ENCODE measurements at places on chromosomes 7 and 10.

GRCh38 chr10:84089162-84089561 lies 50.1 kb upstream of the GHITM start:
- DNase-seq, result no peak

DNA sequence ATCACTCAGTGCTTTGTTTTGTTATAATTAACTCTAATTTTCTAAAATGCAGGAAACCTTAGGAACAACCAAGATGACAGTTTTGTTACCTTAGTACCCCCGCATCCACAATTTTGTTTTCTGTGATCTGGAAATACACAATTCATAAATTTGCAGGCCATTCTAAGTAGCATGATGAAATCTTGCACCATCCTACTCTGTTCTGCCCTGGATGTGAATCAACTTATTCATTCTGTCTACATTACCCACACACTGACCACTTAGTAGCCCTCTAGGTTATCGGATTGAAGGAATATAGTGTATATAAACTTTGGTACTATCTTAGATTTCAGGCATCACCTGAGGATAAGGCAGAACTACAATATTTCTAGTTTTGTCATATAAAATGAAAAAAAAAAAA lies 155.9 kb downstream of the CTTNBP2 start:
- no peak for DNase-seq

GRCh38 chr10:5036511-5036910 lies 32.9 kb upstream of the AKR1C2 start:
- DNase-seq, result no peak

DNA sequence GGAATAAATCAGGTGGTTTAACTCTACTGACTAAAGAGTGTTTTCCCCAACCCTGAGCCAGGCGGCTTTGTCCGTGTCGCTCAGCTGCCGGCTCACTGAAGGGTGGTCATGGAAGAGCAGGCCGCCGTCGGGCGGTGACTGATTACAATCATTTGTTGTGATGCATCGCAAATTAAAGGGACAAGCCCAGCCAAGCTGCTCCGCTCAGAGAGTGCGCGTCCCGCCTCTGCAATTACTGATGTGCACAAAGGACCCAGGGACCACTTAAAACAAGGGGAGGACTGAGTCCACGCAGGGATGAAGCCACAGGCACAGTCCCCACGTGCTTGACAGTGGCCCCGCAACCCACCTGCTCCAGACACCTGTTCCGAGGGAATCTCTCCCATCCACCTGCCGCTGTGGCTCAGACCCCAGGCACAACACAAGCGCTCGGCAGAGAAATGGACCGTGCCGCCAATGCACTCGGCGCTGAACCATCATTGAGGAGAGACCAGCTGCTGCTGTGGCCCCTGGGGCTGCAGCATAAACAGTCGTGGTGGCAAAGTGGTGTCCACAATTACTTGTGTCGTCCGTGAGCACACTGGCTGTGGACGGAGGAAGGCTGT lies 526.5 kb downstream of the PTPRN2 start:
- DNase-seq, result no peak

DNA sequence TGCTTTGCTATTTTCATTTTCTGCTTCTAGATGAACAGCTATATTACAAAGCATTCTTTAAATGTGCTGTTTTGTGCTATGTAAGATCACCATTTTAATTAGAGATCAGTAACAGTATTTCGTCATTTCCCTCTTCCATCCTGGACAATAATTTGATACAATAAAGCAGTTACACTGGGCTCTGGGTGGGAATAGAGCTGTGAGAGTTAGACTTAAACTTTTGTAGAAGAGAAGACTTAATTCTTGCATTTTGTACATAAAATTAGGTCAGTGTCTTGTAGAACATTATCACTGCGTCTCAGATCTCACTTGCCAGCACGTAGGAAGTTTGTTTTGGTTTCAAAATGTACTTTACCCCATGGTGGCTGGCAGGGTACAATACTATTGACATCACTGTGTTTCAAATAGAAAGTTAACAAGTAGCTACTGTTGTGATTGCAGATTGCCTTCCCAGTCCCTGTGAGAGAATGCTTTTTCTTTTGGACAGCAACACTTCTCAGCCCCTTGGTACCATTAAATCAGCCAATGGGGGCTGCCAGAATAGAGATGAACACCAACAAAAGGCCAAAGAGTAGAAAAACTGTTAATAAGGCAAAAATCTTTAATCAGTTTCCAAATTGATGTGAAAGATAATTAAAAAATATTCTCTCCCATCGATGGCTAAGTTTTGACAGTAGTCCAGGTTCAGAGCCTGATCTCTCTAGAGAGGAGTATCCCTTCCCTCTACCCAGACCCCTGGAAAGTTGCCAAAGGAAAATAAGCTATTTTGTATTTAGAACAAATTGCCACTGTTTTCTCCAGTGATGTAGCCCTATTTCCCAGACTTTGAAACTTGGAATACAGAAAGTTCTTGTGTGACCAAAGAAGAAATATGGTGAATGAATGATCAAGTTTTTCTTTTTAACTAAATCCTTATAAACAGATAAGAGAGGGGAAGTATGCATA lies 35.1 kb downstream of the SMNDC1 start:
- peak; percentile 87 for DNase-seq

GRCh38 chr10:102713539-102713813 lies 721 bp downstream of the ARL3 start:
- peak; percentile 82 for DNase-seq

GRCh38 chr7:7737674-7738073 lies 19.3 kb upstream of the RPA3 start:
- no peak for DNase-seq

DNA sequence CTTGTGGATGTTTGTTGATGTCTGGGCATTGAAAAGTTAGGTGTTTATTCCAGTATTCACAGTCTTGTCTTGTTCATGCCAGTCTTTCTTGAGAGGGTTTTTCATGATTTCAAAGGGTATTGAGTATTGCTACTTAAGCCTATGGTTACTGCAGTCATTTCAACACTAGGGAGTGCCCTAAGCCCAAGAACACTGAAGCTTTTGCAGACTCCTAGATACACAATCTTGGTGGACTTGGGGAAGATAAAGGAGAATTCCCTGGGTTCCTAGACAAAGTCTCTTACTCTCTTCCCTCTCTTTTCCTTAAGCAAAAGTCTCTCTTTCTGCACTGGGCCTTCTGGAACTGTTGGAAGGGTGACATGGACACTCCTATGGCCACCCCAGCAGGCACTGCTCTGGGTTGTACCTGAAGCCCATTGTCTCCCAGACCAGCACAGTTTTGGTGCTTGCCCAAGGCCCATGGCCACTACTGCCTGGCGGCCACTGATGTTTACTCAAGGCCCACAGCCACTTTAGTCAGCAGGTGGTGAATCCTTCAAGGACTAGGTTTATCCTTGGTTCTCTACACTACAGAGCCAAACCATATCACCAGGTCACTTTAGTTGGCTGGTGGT lies 24.9 kb downstream of the SAMD9 start:
- DNase-seq, result peak; percentile 30

All from inflammatory macrophage treated with lipopolysaccharide for 4 hours (primary cell).